ENCODE measurements at places on chromosomes 16 and 17. TPM values are rescaled to one million over a fixed set of nuclear protein-coding genes. Genes with fewer than 3 reads are reported as not detected.

GRCh38 chr16:69410219-69410990 lies 14.0 kb upstream of the CYB5B start:
- H3K27ac ChIP-seq = no peak overlapping the region
- DNase-seq = no peak
- H3K4me1 ChIP-seq = peaks cover 18% of the 10 kb centered on the region
- no peaks in the 10 kb centered on the region for H3K27me3 ChIP-seq

DNA sequence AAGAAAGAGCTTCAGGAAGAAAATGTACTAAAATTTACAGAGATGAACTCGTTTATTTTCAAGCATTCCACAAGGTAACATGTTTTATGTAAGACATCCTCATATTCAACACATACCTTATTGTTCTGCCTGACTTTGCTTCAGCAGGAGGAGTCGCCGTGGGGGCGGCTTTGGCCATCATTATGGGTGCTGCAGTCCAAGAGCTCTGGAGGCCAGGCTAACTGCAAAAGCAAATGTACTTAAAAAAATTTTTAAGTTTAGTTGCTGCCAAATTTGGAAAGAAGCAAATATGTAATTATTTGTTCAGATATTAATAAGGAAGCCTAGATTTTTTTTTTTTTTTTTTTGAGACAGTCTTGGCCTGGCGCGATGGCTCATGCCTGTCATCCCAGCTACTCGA lies 4.1 kb upstream of the SPG7 start:
- H3K27me3 ChIP-seq = no peaks in the 10 kb centered on the region
- peak overlapping the region; percentile 38 for H3K27ac ChIP-seq
- H3K36me3 ChIP-seq = no peaks in the 10 kb centered on the region
- H3K4me1 ChIP-seq = peaks cover 21% of the 10 kb centered on the region
- DNase-seq = no peak
- no peak overlapping the region for H3K4me3 ChIP-seq

GRCh38 chr16:73337373-73338296 lies 289.7 kb upstream of the ZFHX3 start:
- no peaks in the 10 kb centered on the region for H3K27me3 ChIP-seq
- no peaks in the 10 kb centered on the region for H3K36me3 ChIP-seq
- H3K4me1 ChIP-seq = no peaks in the 10 kb centered on the region
- no peak overlapping the region for H3K27ac ChIP-seq
- H3K4me3 ChIP-seq = no peak overlapping the region

DNA sequence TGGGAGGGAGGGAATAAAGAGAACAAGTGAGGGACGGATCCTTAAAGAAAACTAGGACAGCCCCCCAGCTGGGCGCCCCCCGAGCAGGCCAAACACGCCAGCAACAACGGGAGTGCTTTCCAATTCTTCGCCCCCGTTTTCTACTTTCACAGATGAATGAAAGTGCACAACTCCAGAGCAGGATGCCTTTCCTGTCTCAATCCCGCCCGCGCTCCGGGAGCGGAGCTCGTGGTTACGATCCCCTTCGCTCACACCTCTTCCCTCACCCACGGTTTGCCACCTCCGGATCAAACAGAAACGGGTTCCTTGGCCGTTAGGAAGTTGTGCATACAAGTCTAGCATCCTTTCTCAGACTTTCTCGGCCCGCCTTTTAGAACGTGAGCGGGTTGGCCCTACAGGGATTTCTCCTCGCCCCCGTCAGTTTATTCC lies 680 bp downstream of the SKA2 start:
- H3K27ac ChIP-seq = no peak overlapping the region
- H3K4me3 ChIP-seq = no peak overlapping the region
- DNase-seq = peak; percentile 41
- H3K36me3 ChIP-seq = peaks cover 6% of the 10 kb centered on the region

DNA sequence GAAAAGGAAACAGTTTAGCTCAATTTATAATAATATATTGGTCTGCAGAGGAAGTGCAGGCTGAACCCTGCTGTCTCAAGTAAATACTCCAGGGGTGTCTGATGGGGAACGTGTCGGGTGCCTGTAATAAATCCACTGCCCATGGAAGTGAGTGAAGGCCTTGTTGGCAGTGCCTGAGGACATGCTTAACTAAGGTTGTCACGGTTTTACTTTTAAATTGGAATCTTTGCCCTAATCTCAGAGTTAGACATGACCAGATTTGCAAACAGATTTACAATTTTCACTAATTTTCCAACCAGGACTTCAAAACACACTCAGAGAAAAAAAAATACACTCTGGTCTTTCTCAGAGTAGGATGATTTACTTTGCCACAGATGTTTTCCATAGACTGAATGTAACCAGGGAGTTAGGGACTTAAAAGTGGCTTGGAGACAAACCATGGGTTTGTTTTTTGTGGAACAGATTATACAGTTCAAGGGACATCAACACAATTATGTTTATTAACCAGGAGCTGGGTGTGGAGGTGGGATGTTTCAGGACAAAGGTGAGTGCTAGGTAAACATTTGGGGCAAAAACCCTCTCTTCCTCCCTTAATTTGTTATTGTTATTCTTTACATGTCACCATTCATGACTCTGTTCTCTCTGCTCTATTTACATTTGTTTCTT lies 144.5 kb downstream of the FTO start:
- DNase-seq = no peak
- no peaks in the 10 kb centered on the region for H3K27me3 ChIP-seq
- peaks cover 24% of the 10 kb centered on the region for H3K4me1 ChIP-seq
- peaks cover 1% of the 10 kb centered on the region for H3K36me3 ChIP-seq

GRN gene
- total RNA-seq = 57.8 TPM

DNA sequence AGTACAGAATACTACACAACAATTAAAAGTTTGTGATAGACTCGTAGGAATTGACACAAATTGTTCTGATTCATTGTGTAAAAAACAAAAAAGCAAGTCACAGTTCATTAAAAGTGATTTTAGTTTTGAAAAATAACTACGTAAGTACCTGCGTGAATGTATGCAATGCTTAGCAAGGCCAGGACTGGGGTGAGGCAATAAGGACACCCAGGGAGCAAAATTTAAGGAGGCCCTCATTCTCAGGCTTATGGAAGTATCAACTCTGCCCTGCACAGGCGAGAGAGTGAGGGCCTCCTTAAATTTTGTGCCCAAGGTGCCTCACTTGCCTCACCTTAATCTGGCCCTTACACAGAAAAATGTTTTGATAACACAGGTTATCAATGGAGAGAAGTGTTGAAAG lies 31.4 kb downstream of the NOG start:
- no peaks in the 10 kb centered on the region for H3K36me3 ChIP-seq
- H3K27ac ChIP-seq = no peak overlapping the region
- no peaks in the 10 kb centered on the region for H3K27me3 ChIP-seq
- no peak for DNase-seq

KCNH4 gene
- total RNA-seq = 0.39 TPM

DNA sequence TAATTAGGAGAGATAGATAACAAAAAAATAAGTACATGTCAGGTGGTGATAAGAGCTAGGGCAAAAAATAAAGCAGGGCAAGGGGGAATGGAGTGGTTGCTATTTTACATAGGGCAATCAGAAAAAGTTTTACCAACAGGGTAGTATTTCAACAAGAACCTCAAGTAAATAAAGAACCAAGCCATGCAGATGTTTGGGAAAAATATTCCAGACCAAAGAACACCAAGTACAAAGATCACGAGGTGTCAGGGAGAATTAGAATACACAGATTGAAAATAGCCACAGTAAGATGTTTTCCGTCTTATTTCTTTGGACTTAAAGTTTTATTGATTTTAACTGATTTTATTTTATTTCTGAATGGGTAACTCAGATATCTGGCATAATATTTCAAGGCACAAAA lies 11.1 kb downstream of the SYNRG start:
- no peak for DNase-seq
- no peaks in the 10 kb centered on the region for H3K27me3 ChIP-seq
- H3K4me1 ChIP-seq = peaks cover 36% of the 10 kb centered on the region
- no peak overlapping the region for H3K4me3 ChIP-seq
- H3K36me3 ChIP-seq = peaks cover 4% of the 10 kb centered on the region

DNA sequence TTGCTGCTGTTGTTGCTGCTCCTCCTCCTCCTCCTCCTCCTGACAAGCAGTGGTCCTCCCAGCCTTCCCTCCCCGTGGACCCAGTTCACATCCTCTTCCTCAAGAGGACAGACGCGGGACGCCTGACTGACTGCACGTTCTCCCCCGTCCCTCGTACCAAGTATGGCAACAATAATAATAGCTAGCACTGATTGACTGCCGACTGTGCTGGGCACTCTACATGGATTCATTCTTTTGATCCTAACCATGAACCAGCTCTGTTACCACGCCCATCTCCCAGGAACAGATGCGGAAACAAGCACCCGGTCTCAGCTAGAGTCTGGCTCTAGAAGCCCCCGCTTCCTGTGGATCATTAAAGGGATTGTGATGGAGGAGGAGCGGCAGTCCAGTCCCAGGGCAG lies 78.0 kb downstream of the GNAO1 start:
- H3K4me1 ChIP-seq = no peaks in the 10 kb centered on the region
- H3K36me3 ChIP-seq = no peaks in the 10 kb centered on the region
- H3K27me3 ChIP-seq = peaks cover 6% of the 10 kb centered on the region
- H3K27ac ChIP-seq = no peak overlapping the region

FOXL1 gene
- total RNA-seq = 0.07 TPM

- H3K4me3 ChIP-seq = no peak overlapping the region
- H3K4me1 ChIP-seq = no peaks in the 10 kb centered on the region
- H3K27ac ChIP-seq = no peak overlapping the region
- no peaks in the 10 kb centered on the region for H3K36me3 ChIP-seq
- no peak for DNase-seq
Observed at GRCh38 chr17:64138441-64138840, 8.5 kb upstream of the ERN1 start.

KRTAP9-8 gene
- total RNA-seq = not detected

- H3K27me3 ChIP-seq = no peaks in the 10 kb centered on the region
- H3K27ac ChIP-seq = peak overlapping the region; percentile 85
Observed at GRCh38 chr17:57597531-57598453, 147.3 kb downstream of the CCDC182 start.

ELMO3 gene
- total RNA-seq = 3.1 TPM

ESRP2 gene
- total RNA-seq = 0.63 TPM

DNA sequence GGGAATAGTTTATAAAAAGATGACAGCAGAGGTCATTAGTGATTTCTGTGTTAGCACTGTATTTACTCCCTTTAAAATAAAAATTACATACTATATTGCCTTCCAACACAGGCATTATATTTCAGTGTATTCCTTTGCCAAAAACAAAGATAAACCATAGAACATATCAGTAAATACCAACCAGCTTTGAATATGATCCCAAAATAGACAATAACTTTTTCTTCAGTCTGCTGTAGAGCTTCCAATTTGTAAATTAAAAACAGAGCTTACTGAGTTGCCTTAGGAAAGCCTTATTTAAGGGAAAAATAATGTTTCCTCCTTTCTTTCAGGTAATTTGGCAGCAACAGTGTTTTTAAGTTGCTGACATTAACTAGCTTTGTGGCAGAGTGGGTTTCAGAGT lies 352.1 kb upstream of the TBX2 start:
- no peak overlapping the region for H3K4me3 ChIP-seq
- H3K27ac ChIP-seq = no peak overlapping the region
- DNase-seq = no peak
- H3K27me3 ChIP-seq = no peaks in the 10 kb centered on the region
- H3K36me3 ChIP-seq = no peaks in the 10 kb centered on the region

- H3K27me3 ChIP-seq = no peaks in the 10 kb centered on the region
- no peak overlapping the region for H3K4me3 ChIP-seq
- H3K4me1 ChIP-seq = no peaks in the 10 kb centered on the region
- no peaks in the 10 kb centered on the region for H3K36me3 ChIP-seq
Observed at GRCh38 chr16:89956505-89957215, 8.1 kb downstream of the DEF8 start.

- H3K27ac ChIP-seq = no peak overlapping the region
- DNase-seq = no peak
- peaks cover 2% of the 10 kb centered on the region for H3K36me3 ChIP-seq
- peak overlapping the region; percentile 86 for H3K4me3 ChIP-seq
- H3K4me1 ChIP-seq = peaks cover 77% of the 10 kb centered on the region
- peaks cover 88% of the 10 kb centered on the region for H3K27me3 ChIP-seq
Observed at GRCh38 chr16:10878328-10878643, 1.3 kb downstream of the CIITA start.

DNA sequence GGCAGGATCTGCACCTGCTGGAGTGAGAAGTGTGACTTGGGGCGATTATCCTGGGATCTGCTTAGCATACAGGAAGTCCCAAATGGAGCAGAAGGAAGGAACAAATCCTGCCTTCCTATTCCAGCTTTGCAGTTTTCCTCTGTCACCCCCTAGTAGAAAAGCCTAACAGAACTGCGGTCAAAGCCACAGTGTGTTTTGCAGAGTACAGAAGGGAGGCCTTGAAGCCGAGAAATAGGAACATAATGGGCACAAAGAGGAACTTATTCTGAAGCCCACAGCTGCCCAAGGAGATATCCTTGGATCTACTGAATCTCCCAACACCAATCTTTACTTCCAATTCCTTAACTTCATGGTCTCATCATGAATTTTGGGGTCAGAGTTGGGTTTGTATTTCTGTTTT lies 8.5 kb downstream of the KRTAP1-5 start:
- peaks cover 14% of the 10 kb centered on the region for H3K27me3 ChIP-seq
- H3K27ac ChIP-seq = no peak overlapping the region
- H3K4me1 ChIP-seq = no peaks in the 10 kb centered on the region
- DNase-seq = no peak

DNA sequence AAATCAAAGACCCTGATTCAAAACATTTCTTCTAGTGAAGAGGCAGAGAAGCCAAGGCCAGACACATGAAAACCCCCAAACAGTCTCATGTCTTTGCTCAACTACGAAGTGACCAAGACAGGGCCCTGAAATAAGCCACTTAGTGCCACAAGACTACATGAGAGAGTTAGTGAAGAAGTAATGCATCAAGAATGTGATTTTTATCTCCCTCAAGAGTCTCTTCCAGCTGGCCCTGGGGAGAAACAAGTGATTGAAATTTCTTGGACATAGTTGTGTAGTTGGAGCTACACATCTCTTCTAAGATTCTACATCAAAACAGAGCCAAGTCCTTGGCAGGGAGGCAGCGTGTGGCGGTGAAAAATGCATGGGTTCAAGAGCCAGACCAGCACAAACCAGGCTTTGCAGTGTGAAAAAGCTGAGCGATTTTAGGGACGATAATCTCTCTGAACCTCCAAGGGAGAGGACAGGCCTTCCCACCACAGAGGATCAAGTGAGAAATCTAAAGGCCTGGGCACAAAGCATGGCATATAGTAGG lies 30.6 kb downstream of the LYRM1 start:
- DNase-seq = no peak
- peaks cover 11% of the 10 kb centered on the region for H3K27me3 ChIP-seq
- H3K36me3 ChIP-seq = no peaks in the 10 kb centered on the region
- H3K4me3 ChIP-seq = no peak overlapping the region

Data from activated T-cell treated with anti-CD3 and anti-CD28 coated beads, Interleukin-2, amount 50 U/mL, for 72 hours (primary cell).